Stimulated activated CD4-positive, alpha-beta T cell treated with anti-CD3 and anti-CD28 coated beads, Interleukin-1b, Interleukin-23, amount 100 ng/mL, for 4 hours (primary cell): ENCODE measurements at places on chromosomes 4 and X.

GRCh38 chr4:162838671-162839070 is 328.0 kb downstream of the NAF1 start:
- no peak for DNase-seq

DNA sequence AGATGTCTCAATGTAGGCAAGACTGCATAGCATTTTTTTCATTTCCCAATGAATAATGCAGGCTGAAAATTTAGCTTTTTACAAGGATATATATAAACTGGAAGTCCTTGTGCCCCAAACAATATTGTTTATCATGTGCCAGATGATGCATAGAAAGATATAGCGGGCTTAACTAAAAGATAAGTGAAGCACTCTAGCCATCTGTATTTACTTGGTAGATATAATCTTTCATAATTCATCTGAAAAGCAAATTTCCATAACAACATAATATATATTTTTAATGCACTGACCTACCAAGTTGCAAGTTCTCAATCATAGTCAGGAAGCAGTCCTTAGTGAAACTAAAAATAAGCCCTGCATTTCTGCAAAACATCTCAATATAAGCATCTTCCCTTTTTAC is 653.3 kb downstream of the NLGN4X start:
- no peak for DNase-seq

- no peak for DNase-seq
Observed at GRCh38 chr4:183205193-183205592, 106.1 kb downstream of the WWC2 start.

- DNase-seq: no peak
Observed at GRCh38 chr4:115090483-115091075, 22.8 kb downstream of the NDST4 start.

GRCh38 chrX:118727686-118728339 is 407 bp downstream of the IL13RA1 start:
- no peak for DNase-seq

DNA sequence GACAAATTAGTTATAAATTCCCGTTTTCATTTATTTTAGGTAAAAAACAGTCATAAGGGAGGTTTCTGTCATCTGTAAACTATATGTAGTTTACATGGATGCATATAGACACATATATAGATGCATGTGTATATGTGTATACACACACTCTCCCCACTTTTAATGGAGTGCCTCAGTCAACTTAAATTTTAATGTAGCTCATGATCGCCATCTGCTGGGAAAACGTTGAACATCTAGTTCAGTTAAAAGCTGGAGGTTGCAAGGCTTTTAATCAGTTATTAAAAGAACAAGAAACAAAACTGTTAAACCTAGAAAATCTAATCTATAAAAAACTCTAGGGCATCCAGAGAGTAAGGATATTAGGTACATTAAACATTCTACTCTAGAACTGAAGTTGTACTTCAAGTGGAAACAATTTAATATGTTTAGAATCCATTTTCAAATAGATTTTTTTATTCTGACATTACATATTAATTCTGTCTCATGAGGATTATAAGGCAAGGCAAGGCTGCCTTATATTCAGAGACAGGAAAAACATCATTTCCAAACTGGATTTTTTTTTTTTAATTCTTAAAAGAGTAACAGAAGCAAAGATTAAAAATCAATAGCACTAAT is 122.6 kb downstream of the SHISA3 start:
- no peak for DNase-seq

- DNase-seq: no peak
Observed at GRCh38 chr4:17898553-17899055, 87.8 kb downstream of the NCAPG start.

- DNase-seq: no peak
Observed at GRCh38 chrX:133402042-133402453, 13.2 kb downstream of the GPC4 start.

- no peak for DNase-seq
Observed at GRCh38 chr4:24252121-24252520, 332.2 kb downstream of the DHX15 start.

DNA sequence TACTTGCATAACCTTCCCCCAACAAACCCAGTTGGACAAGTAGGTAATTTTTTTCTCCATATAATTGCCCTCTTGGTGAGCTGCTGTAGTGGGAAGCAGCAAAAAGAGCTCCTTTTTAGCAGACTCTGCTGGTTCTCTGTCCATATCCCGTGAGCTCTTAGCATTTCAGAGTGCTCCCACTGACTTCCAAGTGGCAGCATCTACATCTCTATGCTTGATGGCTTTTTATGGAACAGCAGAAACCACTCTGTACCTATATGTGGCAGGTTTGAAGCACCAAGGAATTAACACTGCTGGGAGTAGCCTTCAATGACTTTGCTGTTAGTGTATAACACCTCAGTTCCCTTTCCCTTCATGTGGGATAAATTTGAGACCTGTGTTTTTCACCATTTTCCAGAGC is 168.4 kb upstream of the NHS start:
- DNase-seq: no peak

DNA sequence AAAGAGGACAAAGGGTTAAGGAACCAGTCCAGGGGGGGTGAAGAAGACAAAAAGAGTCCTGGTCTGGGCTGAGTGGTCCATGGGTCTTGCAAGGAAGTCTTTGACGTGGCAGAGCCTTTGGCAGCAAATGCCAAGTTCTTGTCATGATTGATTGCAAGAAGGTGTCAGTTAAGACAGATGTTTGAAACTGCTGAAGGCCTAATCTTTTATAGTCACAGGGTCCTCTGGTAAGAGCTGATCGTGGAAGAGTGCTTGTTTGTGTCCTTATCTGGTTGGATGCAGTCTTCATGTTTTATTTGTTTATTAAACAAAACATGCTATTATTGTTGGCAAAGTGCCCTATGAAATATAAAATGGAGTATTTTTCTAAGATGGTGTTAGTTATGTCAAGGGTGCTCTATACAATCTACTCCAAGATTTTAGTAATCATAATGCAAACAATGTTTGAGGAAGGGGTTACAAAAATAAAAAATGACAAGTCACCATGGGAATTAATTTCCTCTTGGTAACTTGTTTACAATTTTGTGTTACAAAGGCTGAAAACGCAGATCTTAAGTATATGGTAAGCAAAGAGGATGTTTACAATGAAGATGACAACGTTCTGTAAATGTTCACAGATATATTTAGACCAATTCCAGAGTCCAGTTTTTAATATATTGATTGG is 85.9 kb downstream of the MAGED4 start:
- no peak for DNase-seq

DNA sequence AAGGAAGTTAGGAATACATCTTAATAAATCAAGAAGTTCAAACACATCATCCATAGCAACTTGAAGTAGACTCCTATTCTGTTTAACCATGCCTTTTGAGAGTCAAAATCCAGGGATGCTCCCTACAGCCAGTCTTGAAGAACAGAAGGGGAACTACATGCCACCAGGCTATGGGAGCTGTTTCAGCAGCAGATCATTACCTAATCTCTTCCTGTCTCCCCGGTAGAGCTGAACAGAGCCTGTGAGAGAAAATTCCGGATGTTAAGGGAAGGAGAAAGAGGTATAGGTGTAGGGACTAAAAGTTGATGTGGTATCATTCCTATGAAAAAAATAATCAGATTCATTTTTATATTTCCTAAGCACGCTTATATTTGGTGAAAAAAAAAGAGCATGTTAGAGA is 352.2 kb downstream of the SPRY1 start:
- DNase-seq: no peak

- DNase-seq: no peak
Observed at GRCh38 chrX:47629419-47630200, at the start of gene CFP. TSS of gene CFP (minus strand) at chrX:47629930. CDS start at chrX:47629844, 86 bp downstream.

DNA sequence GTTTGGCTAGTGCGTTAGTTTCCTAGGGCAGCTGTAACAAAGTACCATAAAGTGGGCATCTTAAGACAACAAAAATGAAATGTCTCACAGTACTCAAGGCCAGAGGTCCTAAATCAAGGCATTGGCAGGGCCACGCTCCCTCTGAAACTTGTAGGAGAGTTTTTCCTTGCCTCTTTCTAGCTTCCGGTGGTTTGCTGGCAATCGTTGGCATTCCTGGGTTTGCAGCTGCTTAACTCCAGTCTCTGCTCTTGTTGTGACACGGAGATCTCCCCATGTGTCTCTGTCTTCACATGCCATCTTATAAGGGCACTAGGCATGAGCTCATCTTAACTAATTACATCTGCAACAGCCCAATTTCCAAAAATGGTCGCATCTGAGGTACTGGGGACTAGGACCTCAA is 362.0 kb upstream of the BOD1L1 start:
- no peak for DNase-seq

DNA sequence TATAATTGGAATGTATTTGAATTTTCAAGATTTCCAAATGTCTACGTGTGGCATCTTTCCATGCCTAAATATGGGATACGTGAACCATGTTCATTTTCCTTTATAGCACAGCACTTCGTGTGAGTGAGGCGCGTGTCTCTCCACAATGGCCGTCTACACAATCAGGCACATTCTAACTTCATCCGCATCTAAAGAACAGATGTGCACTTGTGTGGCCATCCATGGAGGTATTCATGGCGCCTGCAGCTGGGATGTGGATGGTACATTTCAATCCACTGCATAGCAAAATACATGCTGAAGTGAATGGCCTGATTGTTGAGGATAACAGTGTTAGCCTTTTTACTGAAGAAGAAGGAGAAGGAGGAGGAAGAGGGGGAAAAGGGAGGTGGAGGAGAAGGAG is 34.5 kb upstream of the TRIM2 start:
- DNase-seq: no peak

GRCh38 chrX:109839694-109840567 is 106.9 kb upstream of the ACSL4 start:
- no peak for DNase-seq

DNA sequence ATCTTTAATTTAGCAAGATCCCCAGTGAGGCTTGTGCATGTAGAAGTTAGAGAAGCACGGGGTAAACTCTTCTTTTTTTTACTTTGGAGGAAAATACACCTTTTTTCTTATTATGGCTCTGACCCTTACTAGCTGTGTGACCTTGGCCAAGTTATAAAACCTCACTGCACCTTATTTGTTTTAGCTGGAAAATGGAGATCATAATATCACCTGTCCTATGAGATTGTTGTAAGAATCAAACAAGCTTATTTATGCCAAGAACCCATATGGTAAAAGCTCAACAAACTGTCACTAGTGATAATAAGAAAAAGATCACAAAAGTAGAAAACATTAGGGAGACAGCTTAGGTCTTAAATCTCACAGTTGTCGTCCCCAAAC is 126.6 kb downstream of the PTTG2 start:
- DNase-seq: no peak

- DNase-seq: no peak
Observed at GRCh38 chr4:177478496-177478895, 36.3 kb upstream of the AGA start.

GRCh38 chr4:76526585-76526990 is 91.6 kb downstream of the SHROOM3 start:
- no peak for DNase-seq

DNA sequence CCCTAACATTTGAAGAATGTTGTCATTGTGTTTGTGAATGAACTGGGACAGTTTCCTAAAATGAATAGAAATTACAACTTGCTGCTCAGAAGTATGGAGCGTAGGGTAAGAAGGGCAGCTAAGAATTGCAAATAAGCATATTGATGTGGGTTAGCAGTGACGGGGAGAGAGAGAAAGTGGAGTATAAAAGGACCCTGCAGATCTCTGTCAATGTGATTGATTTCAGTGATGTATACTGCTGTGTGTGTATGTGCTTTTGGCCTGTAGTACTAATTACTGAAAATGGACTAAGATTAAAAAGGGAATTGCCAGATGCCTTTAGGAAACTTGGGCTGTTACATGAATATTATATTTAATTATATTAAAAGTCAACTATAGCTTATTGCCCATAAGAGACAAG is 7.8 kb upstream of the MFAP3L start:
- DNase-seq: no peak

DNA sequence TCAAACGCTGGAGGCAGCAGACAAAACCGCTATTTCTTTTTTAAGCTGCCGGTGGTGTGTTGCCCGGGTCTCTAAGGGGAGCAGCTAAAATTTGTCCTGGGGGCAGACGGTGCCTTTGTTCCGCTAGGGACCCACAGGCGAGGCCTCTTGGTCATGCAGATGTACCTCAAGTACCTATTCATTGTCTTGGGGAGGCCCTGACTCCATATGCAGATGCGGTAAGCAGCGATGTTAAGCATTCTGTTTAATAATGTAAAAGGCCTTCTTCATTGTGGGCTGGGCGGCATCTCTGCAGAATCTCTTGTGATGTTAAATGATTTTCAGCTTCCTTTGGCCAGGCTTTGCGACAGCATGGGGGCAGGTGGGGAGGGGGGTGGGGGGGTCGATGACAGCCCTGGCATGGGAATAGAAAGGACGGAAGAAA is 98.9 kb upstream of the PJA1 start:
- no peak for DNase-seq

DNA sequence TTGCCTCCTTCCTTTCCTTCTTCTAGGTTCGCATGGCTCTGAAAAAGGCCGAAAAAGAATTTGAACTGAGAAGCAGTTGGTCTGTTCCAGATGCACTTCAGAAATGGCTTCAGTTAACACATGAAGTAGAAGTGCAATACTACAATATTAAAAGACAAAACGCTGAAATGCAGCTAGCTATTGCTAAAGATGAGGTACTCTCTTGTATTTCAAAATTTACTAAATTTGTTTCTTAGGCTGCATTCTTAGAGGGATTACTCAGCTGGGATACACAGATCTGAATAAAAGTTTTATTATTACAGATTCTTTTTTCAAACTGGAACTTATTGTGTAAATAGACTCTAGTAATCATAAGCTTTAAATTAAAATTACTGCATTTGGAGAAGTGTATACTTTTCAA is 146.9 kb downstream of the STIM2 start:
- no peak for DNase-seq

GRCh38 chrX:109813236-109813635 is 80.2 kb upstream of the ACSL4 start:
- no peak for DNase-seq

- no peak for DNase-seq
Observed at GRCh38 chrX:40083120-40083978, 14.4 kb downstream of the BCOR start.

DNA sequence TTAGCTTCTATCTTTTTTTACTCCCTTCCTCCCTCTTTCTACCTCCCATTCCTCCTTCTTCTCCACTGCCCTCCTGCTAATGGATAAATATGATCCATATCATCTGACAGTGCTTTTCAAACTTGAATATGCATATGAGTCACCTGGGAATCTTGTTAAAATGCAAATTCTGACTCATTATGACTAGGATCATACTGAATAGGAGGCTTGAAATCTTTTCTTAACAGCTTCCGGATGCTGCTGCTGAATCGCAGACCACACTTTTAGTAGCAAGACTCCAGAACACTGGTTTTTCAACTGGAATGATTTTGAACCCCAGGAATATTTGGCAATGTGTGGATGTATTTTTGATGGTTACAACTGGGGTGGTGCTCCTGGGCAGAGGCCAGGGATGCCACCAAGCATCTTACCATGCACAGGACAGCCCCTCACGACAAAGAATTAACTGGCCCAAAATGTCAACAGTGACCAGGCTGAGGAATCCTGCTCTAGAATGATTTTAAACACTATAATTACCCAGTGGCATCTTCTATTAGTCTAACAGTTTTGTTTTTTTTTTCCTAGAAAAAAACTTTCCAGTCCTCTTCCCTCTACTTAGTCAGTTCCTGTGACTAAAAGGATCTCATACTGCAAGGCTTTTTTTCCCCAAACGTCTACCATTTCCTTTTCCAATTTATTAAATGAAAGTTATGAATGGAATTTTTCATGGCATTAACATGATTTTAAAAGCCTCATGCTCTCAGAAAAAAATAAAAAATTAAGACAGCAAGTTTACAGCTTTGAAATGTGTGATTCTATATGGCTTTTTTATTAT is 10.6 kb upstream of the PYURF start:
- no peak for DNase-seq
